GM23248 (cell line): ENCODE measurements at places on chromosomes 16 and 17. TPM values are rescaled to one million over a fixed set of nuclear protein-coding genes. Genes with fewer than 3 reads are reported as not detected.

DNA sequence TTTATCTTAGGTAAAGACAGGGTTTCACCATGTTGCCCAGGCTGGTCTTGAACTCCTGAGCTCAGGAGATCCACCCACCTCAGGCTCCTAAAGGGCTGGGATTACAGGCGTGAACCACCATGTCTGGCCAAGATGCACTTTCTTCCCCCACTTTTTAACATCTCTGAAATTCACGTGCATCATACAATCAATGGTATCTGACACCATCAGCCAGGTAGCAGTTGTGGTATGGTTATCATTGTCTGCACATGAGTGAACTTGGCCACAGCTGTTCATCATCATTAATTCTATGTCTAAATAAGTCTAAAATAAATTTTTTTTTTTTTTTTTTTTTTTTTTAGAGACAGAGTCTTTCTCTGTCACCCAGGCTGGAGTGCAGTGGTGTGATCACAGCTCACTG lies 34.2 kb upstream of the MYLK3 start:
- no peaks in the 10 kb centered on the region for H3K4me1 ChIP-seq
- H3K4me3 ChIP-seq = no peak overlapping the region
- no peak overlapping the region for H3K27ac ChIP-seq
- DNase-seq = no peak

DNA sequence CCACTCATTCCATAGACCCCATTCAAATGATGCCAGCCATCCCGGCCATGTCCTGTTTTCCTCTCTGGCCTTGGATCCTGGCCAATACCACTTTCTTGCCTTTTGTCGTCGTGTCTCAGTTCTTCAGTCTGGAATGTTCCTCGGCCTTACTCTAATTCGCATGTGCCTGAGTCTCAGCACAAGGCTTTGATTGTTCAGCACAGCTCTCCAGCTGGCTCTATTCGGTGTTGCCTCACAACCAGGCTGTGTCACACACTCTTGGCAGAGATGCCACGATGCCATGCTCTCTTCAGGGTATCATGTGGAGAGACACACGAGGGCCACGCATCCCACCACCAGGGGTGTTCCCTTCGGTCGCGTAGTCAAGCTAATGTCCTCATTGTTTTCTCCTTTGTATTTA lies 1.8 kb upstream of the VPS4A start:
- no peaks in the 10 kb centered on the region for H3K27me3 ChIP-seq
- no peak overlapping the region for H3K4me3 ChIP-seq
- H3K36me3 ChIP-seq = 0 out of 2 replicates have a peak, but pooled peaks cover 5% of the 10 kb centered on the region
- DNase-seq = peak; percentile 50

DNA sequence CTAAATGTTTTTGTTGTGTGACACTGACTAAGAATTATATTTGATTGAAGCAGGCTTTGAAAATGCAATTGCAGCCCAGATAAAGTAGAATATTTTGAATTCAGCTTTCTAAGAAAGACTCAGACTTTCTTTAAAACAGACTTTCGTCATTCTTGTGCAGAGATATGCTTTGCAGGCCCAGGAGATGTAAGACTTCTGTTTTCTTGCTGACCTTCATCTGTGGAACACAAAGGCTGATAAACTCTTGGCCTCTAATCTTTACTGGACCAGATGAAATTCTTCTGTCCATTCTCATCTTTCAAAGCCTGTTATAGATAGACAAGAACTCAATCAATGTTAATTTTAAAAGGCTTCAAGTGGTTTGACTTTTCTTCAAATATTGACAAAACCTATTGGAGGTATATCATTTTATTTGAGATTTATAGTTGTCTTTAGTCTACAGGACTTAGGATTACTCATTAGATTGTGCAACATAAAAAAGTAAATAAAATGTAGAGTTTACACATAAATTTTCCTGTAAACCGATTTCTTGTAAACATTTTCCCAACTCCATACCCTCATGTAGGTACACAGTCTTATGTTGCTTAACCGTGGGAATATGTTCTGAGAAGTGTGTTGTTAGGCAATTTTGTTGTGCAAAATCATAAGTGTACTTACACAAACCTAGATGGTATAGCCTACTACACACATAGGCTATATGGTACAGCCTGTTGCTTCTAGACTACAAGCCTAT lies 94.2 kb downstream of the MAP2K4 start:
- no peaks in the 10 kb centered on the region for H3K27me3 ChIP-seq
- no peak overlapping the region for H3K27ac ChIP-seq
- peaks cover 28% of the 10 kb centered on the region for H3K36me3 ChIP-seq
- DNase-seq = no peak
- H3K4me1 ChIP-seq = 0 out of 2 replicates have a peak, but pooled peaks cover 5% of the 10 kb centered on the region

DNA sequence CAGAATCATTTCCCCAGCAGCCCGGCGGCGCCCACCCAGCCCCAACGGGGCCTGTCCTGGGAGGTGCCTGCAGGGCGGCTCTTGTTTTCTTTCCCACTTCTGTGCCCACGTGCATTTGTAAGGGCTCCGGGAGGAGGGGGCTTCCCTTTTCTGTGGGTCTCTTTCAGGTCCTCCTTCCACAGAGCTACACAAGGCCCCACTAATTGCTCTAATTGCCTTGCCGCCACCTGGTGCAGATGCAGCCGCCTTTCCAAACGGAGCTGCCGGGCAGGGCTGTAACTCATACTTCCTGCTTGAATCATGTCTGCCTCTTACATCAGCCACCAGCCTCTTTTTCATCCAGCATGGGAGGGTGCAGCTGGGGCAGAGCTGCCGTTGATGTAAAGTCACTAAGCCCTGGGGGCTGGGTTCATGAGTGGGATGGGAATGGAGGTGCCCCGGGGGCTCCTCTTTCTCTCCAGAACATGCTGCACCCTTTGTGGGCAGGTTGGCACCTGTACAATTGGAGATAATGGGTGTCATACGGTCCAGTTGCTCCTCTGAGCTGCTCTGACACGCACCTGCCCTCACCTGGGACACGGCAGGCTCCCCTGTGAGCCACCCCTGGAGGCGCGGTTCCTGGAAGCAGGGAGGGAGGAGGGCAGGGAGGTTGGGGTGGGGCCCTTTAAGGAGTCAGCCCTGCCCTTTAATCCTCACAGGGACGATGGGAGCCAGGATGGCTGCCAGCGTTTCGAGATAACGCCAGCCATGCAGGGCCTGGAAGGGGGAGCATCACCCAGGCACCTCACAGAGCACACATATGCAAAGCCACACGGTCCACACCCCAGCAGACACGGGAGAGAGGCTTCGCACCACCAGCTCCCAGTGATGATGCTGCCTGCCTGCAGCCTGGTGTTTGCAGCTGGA lies 41.1 kb upstream of the KLHDC4 start:
- H3K4me1 ChIP-seq = peaks cover 21% of the 10 kb centered on the region
- DNase-seq = peak; percentile 94
- H3K36me3 ChIP-seq = no peaks in the 10 kb centered on the region
- 0 out of 2 replicates have a peak, but pooled peaks cover 8% of the 10 kb centered on the region for H3K27me3 ChIP-seq
- peak overlapping the region; percentile 73 for H3K4me3 ChIP-seq

- H3K27me3 ChIP-seq = no peaks in the 10 kb centered on the region
- H3K36me3 ChIP-seq = no peaks in the 10 kb centered on the region
- peak overlapping the region; percentile 36 for H3K4me3 ChIP-seq
- peak overlapping the region; percentile 97 for H3K27ac ChIP-seq
- peaks cover 47% of the 10 kb centered on the region for H3K4me1 ChIP-seq
Observed at GRCh38 chr17:21161498-21162393, 35.0 kb downstream of the DHRS7B start.

- no peaks in the 10 kb centered on the region for H3K27me3 ChIP-seq
- H3K4me1 ChIP-seq = no peaks in the 10 kb centered on the region
- no peak for DNase-seq
- H3K36me3 ChIP-seq = no peaks in the 10 kb centered on the region
Observed at GRCh38 chr16:52581530-52581929, 34.6 kb upstream of the TOX3 start.

DNA sequence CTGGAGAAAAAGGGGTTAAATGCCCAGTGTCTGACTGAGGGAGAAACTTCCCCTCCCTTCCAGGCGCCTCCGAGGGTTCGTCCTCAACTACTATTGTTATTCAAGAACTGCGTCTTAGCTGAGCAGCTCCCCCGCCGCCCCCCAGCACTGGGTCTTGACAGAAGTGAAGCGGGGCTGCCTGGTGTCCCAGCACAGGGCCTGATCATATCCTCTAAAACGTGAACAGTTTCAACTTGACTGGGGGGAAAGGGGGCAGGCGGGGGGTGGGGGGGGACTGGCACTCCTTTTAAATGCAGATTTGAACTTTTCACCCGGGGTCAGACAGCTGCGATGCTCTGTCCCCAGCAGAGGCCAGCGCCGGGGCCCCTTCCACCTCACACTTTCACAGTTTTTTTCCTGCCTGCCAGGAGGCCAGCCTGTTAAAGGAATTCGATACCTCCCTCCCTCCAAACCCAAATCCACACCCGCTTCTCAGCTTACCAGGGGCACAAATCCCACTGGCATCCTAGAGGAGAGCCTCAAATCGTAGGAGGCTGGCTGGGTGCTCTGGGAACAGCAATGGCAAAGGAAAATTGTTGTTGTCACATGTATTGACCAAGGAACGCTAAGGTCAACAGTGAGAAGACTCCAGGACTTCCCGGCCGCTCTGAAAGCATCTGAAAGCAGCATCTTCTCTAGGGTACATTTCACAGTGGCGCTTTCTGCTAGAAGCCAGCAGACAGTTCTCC lies 14.5 kb downstream of the ZFHX3 start:
- peaks cover 18% of the 10 kb centered on the region for H3K4me1 ChIP-seq
- no peak overlapping the region for H3K4me3 ChIP-seq
- DNase-seq = no peak
- H3K27ac ChIP-seq = no peak overlapping the region
- H3K27me3 ChIP-seq = no peaks in the 10 kb centered on the region
- no peaks in the 10 kb centered on the region for H3K36me3 ChIP-seq

- DNase-seq = no peak
- H3K27ac ChIP-seq = no peak overlapping the region; the same call in 1 of the 2 replicates
- H3K4me3 ChIP-seq = no peak overlapping the region
- no peaks in the 10 kb centered on the region for H3K36me3 ChIP-seq
- H3K27me3 ChIP-seq = no peaks in the 10 kb centered on the region
- peaks cover 14% of the 10 kb centered on the region for H3K4me1 ChIP-seq
Observed at GRCh38 chr17:78680436-78680835, 101.6 kb downstream of the CYTH1 start.

DNA sequence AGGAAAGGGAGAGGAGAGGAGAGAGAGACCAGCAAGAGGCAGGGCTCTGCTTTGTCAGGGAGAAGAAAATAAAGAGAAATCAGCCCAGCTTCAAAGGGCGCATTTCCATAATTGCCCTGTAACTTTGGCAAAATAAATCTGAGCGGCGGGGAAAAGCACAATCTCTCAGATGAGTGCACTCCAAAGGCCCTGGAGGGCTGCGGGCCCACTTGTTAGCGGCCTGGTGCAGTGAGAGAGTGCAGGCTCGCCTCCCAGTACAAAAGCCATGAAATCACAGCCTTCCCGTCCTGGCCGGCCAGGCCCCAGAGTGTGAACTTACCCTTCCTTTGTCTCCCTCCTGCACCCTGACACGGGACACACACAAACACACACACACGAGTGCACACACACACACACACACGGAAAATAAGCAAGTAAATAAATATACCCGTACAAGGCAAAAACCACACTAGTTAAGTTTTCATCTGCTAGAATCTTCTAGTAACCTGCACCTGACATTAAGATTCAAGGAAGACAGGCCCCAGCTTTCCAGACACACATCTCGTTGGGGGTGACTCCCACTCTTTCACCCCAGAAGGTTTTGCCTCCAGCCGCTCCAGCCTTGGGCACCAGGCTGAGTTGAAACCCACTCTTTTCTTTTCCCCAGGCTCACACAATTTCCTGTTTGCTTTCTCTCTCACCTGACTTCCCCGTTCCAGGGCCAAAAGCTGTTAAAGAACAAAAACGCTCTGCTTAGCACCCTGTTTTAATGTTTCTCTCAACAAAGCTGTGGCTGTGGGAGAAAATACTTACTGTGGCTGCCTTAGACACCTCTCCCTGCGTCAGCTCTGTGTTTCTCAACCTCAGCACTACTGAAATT lies 8.5 kb downstream of the IRX3 start:
- H3K27ac ChIP-seq = no peak overlapping the region
- peaks cover 6% of the 10 kb centered on the region; the same call in 1 of the 2 replicates for H3K4me1 ChIP-seq
- H3K36me3 ChIP-seq = no peaks in the 10 kb centered on the region
- H3K4me3 ChIP-seq = no peak overlapping the region

Gene OTOA
- not detected in 2 replicates for total RNA-seq

Gene GH2
- total RNA-seq = not detected in 2 replicates

Gene WNT9B
- not detected in 2 replicates for total RNA-seq

Gene CNTNAP1
- 23.3 and 24.5 TPM in 2 replicates for total RNA-seq

Gene NOG
- total RNA-seq = 6.7 TPM in 2 replicates

Gene RND2
- 0.11 TPM in 1 of 2 replicates, not detected in the other for total RNA-seq

Gene TEFM
- 7.6 and 8.1 TPM in 2 replicates for total RNA-seq
